ENCODE measurements at places on chromosomes 6 and 20. TPM values are rescaled to one million over a fixed set of nuclear protein-coding genes. Genes with fewer than 3 reads are reported as not detected.

The VEGFA gene
- 2.6 TPM for total RNA-seq

The ANKRD6 gene
- 13.0 TPM for total RNA-seq

The HLA-DOB gene
- not detected for total RNA-seq

The SPDEF gene
- not detected for total RNA-seq

The LHFPL5 gene
- total RNA-seq, result not detected

The FRS3 gene
- total RNA-seq, result 0.97 TPM

The RAB32 gene
- 70.1 TPM for total RNA-seq

The CCN6 gene
- total RNA-seq, result not detected

The TPD52L2 gene
- 164 TPM for total RNA-seq

The HLA-DQB1 gene
- not detected for total RNA-seq

The SLPI gene
- total RNA-seq, result not detected

The MCHR2 gene
- not detected for total RNA-seq

The MAP1LC3A gene
- total RNA-seq, result 28.1 TPM

The MTHFD1L gene
- 16.8 TPM for total RNA-seq

The DYNLT2 gene
- 0.88 TPM for total RNA-seq

The MICB gene
- 13.6 TPM for total RNA-seq

The LRRC1 gene
- total RNA-seq, result 15.2 TPM

The MTFR2 gene
- total RNA-seq, result 3.6 TPM

The RIPK1 gene
- total RNA-seq, result 19.1 TPM

The RAET1L gene
- total RNA-seq, result not detected

The TCF21 gene
- total RNA-seq, result not detected

The RCAN2 gene
- total RNA-seq, result 3.2 TPM

The SYNE1 gene
- total RNA-seq, result 118 TPM

The NMBR gene
- 0.16 TPM for total RNA-seq

The METTL24 gene
- 0.06 TPM for total RNA-seq

The ASIP gene
- not detected for total RNA-seq

The E2F1 gene
- 9.4 TPM for total RNA-seq

The TREM1 gene
- total RNA-seq, result not detected

The ZBTB12 gene
- total RNA-seq, result 1.1 TPM

The LKAAEAR1 gene
- 0.25 TPM for total RNA-seq

The SERAC1 gene
- total RNA-seq, result 21.0 TPM

The ULBP3 gene
- 5.3 TPM for total RNA-seq

The SAMD3 gene
- not detected for total RNA-seq

The PRR3 gene
- total RNA-seq, result 3.2 TPM

The NEURL2 gene
- 2.6 TPM for total RNA-seq
